ENCODE measurements at places on chromosomes 3 and 15.

DNA sequence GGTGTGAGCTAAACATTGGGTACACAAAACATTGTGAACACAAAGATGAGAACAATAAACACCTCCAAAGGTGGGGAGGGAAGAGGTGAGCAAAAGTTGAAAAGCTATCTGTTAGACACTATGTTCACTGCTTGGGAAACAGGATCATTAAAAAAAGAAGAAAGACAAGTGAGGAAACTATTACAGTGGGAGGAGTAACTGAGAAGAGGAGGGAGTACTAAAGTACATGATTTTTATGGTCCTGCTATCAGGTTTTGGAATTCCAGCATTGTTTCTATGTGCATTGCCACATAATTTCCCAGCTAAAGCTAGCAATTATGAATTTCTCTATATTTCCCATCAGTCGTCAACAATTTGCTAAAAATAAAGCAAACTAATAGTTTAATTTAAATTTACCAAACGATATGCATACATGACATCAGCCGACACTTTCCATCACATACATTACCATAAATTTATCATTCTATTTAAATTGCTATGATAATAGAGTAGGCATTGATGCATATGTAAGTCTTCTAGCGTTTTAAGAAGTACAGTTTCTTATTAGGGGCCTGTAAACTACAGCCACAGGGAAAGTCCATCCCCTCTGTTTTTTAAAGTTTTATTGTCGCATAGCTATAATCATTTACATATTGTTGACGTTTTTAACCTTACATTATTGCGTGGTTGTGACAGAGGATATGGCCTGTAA lies 221.8 kb downstream of the CHL1 start:
- DNase-seq: no peak

DNA sequence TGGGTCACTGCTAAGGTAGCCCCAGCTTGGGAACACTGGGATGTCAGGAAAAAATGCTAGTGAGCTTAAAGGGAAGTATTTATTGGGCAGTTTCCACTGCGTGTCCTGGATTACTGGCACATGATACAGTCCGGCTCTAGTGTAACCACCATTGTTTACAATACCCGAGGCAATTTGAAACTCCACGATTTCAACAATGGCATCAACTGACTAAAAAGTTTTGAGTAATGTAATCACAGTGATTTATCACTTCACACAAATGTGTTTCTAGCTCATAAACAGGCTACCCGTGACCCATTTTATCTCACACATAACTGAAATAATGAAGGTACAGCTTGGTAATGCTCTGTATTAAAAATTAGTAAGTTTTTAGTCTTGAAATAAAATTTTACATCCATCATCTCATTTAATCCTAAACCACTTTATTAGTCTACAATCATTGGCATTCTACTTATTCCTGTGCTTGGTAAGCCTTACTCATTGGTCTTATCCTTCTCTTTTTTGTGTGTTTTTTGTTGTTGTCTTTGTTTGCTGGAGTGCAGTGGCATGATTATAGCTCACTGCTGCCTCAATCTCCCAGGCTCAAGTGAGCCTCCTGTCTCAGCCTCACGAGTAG lies 7.6 kb downstream of the ZMAT3 start:
- DNase-seq: no peak

- no peak for DNase-seq
These were observed 569.3 kb downstream of the NAALADL2 start for GRCh38 chr3:175428466-175428865.

- DNase-seq: no peak
These were observed 20.9 kb upstream of the IL1RAP start for GRCh38 chr3:190492966-190493365.

DNA sequence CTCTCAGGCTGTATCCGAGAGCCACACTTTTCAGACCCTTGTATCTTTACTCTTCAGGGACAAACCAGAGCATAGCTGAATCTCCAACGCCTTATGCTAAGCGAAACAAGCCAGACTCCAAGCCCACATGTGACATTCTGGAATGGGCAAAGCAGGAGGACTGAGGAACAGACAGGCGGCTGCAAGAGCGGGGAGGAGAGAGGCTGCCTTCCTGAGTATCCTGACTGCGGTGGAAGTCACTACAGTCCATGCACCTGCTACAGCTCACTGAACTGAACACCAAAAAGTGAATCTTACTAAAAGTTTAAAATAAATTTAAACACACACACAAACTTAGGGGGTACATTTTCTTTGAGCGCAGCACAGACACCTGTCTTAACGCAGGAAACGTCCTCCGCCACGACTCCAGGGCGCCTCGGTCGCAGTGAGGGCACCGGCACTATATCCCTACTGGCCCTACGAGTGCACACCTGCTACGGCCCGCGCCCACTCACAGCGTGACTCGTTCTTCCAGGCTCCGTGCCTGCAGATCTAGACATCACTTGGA lies 1.4 kb downstream of the CYFIP1 start:
- DNase-seq: no peak

DNA sequence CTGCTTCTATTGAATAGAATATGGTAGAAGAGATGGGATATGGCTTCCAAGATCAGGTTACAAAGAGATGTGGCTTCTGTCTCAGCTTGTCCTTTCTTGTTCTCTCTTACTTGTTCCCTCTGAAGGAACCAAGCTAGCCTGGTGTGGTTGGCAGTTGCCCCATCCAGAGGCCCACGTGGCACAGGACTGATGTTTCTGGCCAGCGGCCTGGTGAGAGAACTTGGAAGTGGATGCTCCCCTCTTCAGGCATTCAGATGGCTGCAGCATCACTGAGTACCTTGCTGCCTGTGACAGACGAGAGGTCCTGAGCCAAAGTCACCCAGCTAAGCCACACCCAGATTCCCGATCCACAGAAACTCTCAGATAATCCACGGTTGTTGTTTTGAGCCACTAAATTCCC lies 183.6 kb downstream of the NSMCE3 start:
- no peak for DNase-seq

DNA sequence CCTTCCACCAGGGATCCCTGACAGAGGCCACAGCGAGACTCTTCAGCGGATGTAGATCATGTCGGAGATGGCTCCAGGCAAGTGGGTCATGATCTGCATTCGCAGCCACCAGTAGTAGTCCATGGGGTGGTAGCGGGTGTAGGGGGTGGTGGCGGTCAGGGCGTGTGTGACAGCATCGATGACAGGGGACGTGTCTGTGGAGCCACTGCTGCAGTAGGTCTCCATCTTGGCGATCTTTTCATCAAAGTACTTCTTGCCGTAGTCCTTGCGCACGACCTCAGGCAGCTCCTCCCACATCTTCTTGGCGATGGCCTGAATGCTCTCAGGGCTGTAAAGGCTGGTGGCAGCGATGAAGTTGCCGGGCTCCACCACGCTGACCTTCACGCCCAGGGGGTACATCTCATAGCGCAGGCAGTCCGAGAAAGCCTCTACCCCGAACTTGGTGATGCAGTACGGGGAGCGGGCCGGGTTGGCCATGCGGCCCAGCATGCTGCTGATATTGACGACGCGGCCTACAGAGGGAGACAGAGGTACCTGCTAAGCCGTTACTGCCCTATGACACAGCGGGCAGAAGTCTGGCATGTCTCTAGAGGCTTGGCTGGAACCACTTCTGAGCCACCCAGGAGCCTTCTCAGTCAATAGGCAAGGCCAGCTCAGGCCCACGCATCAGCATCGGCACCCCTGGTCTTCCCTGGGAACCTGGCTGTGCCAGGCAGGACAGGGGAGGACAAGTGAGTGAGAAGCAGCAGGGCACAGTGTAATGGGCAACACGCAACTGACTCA lies 43.7 kb downstream of the BDH1 start:
- no peak for DNase-seq

Measured in OCI-LY7 (cell line).